ENCODE measurements at places on chromosomes 3 and 15.

DNA sequence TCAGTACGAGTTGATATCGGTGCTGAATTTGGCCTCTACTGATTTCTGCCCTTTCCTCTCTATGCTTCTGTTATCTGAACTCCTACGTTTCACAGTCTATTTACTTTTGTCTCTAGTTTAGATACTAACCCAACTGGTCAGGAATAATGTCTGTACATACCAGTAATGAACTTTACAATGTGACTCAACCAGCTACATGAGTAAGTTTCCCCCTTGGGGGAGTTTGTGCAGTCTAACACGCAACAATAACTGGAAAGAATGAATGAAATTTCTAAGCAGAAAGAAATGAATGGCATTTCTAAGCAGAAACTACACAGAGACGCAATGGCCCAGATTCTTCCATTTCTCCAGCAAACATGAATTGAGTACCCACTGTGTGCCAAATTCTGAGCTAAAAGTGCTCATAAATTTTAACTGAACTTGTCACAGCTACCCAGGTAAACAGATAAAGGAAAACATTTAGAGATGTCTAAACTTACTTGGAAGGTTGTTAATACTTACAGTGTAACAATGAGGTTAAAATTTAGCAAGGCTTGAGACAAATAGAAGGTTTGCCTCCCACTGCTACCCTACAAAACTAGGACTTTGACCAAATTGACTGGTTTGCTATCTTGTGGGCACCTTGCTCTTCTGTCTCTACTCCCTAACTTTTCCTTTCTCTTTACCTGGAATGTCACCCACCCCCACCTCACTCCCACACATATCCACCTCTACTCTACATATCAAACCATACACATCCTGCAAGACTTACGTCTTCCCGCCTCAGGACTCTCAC lies 11.6 kb downstream of the UPK1B start:
- no peak for DNase-seq

- DNase-seq: no peak
Measured at GRCh38 chr3:130738241-130738640, 8.4 kb downstream of the PIK3R4 start.

DNA sequence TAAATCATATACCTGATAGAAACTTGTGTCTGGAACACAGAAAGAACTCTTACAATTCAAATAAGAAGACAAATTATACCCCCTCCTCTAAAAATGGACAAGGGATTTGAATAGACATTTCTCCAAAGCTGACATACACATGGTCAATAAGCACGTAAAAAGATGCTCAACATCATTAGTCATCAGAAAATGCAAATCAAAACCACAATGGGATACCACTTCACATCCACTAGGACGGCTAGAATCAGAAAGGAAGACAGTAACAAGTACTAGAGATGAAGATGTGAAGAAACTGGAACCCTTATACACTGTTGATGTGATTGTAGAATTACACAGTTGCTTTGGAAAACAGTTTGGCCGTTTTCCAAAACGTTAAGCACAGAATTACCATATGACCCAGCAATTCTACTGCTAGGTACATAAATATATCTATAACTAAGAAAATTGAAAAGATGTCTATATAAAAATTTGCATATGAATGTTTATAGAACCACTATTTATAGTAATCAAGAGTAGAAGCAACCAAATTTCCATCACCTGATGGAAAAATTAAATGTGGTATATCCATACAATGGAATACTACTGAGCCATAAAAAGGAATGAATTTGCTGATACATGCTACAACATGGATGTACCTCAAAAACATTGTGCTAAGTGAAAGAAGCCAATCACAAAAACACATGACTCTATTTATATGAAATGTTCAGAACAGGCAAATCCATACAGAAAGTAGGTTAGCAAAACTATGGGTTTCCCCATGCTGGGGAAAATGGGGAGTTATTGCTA lies 60.8 kb downstream of the GREM1 start:
- DNase-seq: no peak

GRCh38 chr15:80694611-80695098 lies 455 bp upstream of the ABHD17C start:
- DNase-seq: peak; percentile 42

GRCh38 chr3:79012946-79013362 lies 754.8 kb downstream of the ROBO1 start:
- DNase-seq: no peak

- DNase-seq: no peak
Measured at GRCh38 chr15:78739206-78739605, 72.1 kb downstream of the ADAMTS7 start.

DNA sequence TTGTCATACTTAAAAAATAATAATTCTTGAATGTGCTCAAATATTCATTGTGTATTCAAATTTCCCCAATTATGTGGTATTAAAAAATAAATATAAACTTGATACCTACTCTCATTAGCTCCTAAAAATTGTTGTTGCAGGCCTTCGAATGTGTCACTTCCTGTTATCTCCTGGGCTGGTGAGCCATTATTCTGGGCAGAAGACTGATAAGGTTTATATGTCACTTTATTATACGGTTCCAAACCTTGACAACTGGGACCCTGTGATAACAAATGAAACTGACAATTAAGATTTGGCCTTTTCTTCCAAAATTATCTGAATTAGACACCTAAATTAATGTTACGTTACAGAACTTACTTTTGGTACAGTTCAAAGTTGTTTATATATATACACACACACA lies 15.0 kb downstream of the CEP152 start:
- DNase-seq: no peak

DNA sequence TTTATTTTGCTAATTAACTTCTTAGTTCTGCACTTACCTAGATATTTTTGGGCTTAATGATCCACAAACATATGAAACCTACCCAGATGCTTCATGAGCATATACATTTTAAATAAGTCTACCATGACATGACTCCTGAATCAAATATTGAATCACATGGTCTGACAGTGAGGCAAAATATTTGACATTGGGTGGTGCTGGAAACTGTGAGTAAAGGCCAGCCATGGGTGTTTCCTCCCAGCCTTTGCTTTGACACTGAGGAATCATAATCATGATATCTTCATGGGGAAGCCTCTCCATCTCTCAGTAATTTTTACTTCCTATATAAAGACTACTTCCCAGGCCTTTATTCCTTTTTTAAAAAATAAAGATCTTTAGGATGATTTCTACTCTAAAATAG lies 22.8 kb upstream of the SSR3 start:
- DNase-seq: no peak

DNA sequence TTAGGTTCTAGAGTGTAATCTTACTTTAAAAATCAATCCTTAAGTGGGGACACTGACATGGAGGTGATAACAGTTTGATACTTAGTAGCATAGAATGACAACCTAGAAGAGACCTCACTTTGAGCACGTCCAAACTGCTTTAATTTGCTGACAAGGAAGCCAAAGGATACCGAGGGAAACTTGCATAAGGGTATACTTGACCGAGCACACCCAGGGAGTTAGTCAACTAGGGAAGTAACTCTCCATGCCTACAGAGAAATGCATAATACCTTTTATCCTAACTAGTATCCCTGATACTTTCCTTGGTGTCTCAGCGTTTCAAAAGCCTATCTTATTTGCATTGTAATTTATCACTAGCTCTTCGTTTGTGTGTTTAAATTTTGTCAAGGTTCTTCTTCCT lies 5.5 kb upstream of the TPRG1 start:
- DNase-seq: no peak

GRCh38 chr3:172121981-172122380 lies 82.6 kb downstream of the FNDC3B start:
- no peak for DNase-seq

DNA sequence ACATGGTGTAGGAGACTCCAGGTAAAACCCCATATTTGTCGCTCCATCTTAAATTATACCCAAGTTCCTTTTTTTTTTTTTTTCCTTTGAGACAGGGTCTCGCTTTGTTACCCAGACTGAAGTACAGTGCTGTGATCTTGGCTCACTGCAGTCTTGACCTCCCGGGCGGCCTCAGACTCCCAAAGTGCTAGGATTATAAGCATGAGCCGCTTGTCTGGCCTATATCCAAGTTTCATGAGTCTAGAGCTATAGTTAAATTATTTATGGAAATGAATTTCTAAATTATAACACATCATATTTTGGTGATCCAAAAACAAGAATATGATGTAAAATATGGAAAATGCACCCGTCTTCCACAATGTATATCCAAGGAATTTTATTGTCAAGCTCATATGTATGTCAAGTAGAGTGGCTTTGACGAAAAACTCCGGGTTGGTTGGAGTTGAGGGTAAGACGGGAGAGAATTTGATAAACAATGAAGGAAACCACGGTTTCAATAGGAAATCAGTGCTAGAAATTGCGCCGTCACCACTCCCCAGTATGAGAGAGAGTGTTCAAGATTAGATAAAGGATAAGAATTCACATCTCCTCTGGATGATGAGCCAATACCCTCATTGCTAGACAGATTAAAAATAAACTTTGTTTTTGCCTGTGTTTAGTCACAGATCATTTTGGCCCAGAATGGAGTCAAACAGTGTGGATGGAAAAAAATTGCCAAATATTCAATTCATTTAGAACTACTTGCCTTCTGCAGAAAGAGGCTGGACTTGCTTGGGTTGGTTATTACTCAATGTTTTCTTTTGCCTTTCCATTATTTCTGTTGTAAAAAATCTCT lies 209.2 kb upstream of the NR2F2 start:
- DNase-seq: no peak

GRCh38 chr3:48656061-48656840 lies 6.4 kb downstream of the CELSR3 start:
- DNase-seq: no peak

DNA sequence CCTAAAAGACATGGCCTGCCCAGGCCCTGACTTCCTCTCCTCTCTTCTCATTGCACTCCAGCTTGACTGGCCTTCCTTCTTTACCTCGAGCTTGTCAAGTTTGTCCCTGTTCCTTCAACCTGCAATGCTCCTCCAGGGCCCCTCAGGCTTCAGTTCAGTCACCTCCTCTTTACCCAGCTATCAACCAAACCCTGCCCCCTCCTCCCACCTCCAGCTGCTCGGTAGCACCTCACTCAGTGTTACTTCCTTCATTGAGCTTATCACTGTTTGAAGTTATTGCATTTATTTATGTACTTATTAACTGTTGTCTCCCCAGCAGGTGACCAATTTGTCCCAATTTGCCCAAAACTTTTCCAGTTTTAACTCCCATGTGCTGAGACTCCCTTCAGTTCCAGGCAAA lies 95.8 kb upstream of the UBE2E1 start:
- DNase-seq: no peak

DNA sequence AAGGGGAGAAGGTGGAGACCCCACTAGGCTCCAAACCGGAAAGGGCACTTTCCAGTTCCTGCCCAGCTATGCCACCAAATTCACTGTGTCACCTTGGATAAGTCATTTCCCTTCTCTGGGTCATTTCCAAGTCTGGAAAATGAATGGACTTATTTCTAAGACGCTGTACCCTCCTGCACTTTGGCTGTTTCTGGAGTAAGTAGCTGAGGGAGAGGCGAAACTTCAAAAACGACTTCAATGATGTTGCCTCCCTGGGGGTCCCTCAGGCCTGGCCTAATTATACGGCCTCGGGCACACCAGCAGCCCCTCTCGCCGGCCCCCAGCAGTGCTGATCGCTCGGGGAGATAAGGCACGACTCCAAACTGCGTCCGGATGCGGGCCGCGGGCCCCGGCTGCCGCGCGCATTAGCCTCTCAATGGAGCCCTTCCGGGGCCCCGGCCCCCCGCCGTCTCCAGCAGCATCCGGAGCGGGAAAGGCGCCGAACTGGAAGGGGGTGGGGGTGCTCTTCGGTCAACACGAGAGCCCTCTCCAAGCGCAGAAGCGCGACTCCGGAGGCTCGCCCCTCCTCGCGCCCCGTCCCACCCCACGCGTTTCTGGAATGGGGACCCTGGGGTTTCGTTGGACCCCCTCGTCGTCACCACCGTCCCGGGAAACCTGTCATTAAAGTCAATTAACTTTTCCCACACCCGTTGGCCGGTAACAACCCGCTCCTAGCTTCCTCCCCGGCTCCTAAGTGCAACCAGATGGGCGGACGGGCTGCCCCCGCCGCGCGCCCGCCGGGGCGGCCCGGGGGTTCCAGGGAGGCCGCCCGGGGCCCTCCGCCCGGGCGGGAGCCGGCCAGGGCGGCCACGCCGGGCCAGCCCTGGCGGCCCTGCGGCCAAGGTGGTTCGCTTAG lies 4.8 kb downstream of the HES1 start:
- DNase-seq: peak; percentile 87

GRCh38 chr3:182524711-182525401 lies 268.4 kb upstream of the ATP11B start:
- no peak for DNase-seq

- DNase-seq: no peak
Measured at GRCh38 chr3:172129498-172129849, 90.1 kb downstream of the FNDC3B start.

- DNase-seq: no peak
Measured at GRCh38 chr15:70337277-70338186, 239.8 kb upstream of the TLE3 start.

GRCh38 chr3:123907720-123908119 lies 23.6 kb upstream of the MYLK start:
- no peak for DNase-seq

- no peak for DNase-seq
Measured at GRCh38 chr15:59543721-59544547, 67.6 kb upstream of the GCNT3 start.

GRCh38 chr15:64137226-64137833 lies 14.2 kb upstream of the SNX22 start:
- DNase-seq: no peak

- peak; percentile 12 for DNase-seq
Measured at GRCh38 chr3:165983284-165983683, 146.1 kb upstream of the BCHE start.

DNA sequence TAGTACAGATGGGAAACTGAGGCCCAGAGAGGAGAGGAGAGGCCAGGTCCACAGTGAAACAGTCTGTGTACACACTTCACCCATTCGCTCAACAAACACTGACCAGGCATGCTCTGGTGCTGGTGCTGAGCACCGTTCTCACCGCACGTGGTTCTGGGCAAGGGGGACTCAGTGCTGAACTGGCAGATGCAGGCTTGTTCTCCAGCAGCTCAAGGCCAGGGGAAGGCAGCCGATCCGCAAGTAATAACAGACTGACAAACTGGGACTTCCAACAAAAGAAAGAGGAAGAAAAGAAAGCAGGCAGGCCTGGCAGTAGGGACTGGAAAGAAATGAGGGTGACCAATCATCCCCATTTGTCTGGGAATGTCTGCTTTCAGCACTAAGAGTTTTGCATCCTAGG lies 25.6 kb upstream of the LINGO1 start:
- no peak for DNase-seq

- DNase-seq: no peak
Measured at GRCh38 chr3:187064210-187065115, 74.8 kb downstream of the RPL39L start.

DNA sequence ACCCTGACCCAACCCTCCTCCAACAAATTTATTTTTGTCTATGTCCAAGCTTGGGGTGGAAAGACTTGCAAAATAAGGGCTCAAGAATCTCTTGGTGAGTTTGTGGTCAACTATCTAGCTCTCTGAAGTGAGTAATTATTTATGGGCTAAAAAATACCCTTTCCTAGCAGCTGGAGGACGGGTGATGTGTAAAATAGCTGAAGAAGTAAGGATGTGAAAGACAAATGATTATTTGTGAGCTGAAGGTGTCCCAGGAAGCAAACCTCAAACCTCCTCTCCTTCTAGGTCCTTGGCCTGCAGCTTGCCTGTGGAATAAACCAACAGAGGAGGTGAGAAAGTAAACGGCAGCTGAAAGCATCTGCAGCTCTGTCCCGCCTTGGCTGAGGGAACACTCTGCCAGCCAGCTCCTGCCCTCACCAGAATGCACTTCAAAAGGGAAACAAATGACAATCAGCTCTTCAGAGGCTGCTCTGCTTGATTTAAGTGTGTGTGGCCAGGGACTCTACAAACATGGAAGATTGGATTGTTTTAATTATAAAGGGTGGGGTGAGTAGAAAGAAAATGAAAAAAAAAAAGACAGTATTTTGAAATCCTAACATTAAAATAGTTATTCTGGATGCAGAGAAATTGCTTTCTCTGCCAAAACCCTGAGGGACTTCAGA lies 60.3 kb downstream of the TM4SF4 start:
- peak; percentile 82 for DNase-seq

Measured in T47D (cell line).